Sigmoid colon (tissue), 7 donors: ENCODE measurements at places on chromosomes 12 and 14.

DNA sequence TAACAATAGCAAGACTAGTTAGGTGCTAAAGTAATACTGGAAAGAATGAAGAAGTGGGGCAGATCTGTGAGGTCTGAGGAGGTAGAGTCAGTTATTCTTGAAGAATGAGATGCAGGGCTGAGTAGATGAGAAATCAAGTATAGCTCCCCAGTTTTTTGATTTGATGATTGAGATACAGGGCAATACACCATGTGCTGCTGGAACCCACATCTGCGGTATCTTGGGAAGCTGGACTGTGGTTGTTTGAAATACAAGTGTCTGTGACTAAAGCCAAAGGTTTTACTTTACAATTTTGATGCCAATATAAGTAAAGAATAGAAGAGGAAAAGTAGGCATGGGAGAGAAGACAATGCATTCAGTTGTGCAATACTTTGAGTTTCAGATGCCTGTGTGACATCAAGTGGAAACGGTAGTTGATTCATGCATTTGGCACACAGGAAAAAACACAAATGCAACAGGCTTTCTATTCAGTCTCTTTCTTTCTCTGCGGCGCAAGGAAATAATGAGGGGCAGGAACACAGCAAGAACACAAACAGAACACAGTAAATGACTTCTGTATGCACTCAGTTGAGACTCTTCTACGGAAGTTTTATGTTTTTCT is 190.2 kb upstream of the SLC38A2 start:
- no peak for DNase-seq

- DNase-seq = peak; percentile 79
Measured at GRCh38 chr12:130818635-130819576, 20.1 kb downstream of the STX2 start.

- no peak for DNase-seq
Measured at GRCh38 chr14:82009076-82009475, 475.4 kb upstream of the SEL1L start.

DNA sequence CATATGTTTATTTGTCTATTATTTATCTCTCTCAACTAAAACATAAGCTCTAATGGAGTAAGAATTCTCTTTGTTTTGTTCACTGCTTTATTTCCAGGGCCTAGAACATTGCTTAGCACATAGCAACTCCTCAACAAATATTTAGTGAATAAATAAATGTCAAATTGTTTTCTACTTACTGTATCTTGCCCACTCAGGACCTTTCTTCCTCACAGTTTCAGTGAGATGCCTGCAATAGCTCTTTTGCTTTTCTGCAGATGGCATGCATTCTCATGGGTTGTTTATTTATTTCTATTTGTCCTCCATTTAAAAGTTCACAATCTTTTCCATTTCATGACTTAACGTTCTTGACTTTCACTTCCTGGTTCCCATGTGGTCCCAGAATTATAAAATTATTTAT is 94.9 kb upstream of the TTC7B start:
- DNase-seq = no peak

- DNase-seq = no peak
Measured at GRCh38 chr12:112380663-112381405, 1.4 kb downstream of the HECTD4 start.

DNA sequence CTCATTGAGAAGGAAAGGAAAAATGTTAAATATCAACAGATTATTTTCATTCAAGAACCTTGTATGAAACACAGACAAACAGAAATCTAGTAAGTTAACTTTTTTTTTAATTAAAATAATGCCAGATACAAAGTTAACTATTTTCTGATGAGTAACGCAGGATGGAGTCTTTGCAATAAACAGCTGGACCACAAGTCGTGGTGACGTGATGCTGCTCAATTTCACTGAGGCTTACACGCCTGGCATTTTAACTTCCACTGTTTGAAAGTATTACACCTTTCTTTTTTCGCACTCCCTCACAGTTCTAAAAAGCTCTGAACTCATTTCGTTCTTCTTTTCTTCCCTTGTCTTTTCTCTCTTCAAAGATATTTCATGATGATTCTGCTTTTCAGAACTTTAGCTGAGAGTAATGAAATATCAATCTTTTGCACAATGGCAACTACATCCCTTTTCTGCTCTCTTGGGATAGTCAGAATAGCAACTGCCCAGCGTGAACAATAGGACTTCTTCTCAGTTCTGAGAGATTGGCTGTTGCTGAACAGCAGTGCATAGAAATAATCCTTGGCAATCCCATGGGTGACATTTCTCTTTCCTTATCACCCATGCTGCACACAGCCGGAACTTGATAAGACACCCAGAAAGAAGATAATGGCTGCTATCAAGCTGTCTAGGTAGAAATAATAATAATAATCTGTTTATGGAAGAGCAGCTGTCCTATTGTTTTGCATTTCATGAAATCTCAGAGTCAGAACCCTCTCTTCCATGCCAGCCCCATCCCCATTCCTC is 160.5 kb downstream of the BTG1 start:
- DNase-seq = no peak

DNA sequence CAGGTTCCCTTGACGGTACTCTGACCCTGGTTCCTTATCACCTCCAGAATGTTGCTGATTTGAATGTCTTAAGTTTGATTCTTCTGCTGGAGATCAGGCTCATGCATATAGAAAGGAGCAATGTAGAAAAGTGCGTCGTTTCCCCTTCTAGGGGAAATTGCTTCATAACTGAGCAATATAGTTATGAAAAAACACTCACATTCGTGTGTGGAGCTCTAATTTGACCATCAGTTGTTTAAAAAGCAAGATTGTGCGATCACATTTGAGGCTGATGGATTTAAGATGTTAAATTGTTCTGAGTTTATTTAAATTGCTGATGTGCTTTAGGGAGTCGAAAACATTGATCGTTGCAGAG is 19.2 kb downstream of the PELI2 start:
- no peak for DNase-seq
